ENCODE measurements at places on chromosomes 6 and 20.

DNA sequence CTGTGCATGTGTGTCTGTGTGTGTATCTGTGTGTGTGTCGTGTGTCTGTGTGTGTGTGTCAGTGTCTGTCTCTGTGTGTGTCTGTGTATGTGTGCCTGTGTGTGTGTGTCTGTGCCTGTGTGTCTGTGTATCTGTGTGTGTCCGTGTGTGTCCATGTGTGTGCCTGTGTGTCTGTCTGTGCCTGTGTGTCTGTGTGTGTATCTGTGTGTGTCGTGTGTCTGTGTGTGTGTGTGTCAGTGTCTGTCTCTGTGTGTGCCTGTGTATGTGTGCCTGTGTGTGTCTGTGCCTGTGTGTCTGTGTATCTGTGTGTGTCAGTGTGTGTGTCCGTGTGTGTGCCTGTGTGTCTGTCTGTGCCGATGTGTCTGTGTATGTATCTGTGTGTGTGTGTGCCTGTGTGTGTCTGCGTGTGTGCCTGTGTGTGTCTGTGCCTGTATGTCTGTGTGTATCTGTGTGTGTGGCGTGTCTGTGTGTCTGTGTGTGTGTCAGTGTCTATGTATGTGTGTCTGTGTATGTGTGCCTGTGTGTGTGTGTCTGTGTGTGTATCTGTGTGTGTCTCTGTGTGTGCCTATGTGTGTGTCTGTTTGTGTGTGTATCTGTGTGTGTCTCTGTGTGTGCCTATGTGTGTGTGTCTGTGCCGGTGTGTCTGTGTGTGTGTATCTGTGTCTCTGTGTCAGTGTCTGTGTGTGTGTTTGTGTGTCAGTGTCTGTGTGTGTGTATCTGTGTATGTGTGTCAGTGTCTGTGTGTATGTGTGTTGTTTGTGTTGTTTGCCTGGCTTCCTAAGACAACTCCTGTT, 11.6 kb downstream of the SNPH start:
- no peak for DNase-seq

GRCh38 chr6:12311106-12311505, 20.9 kb downstream of the EDN1 start:
- no peak for DNase-seq

DNA sequence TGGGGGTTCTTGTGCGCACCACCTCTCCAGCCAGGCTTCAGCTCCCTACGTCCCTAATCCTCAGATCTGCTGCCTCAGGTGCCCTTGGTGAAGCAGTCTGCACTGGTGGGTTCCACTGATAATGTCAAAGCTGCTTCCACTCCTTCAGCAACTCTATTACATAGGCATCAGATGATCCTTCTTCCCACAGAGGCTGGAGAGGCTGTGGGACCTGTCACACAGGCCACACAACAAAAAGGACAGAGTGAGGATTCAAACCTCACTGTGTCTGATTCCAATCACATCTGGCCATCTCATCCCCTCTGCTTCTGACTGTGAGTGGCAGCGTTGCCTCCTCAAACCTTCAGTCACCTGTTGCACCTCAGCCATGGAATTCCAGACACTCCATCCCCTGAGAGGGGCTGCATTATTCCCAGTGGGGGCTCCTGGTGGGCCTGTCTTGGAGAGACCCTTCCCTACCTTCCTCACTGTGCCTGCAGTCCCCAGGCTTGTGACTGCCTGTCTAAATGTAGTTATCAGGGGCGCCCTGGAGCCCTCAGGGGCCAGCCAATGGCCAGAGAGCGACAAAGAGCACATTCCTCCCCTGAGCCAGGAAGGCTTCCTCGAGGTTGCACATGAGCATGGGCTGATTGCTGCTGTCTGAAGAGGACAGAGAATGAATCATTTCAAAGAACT, 211.4 kb upstream of the ECI2 start:
- DNase-seq, result no peak

DNA sequence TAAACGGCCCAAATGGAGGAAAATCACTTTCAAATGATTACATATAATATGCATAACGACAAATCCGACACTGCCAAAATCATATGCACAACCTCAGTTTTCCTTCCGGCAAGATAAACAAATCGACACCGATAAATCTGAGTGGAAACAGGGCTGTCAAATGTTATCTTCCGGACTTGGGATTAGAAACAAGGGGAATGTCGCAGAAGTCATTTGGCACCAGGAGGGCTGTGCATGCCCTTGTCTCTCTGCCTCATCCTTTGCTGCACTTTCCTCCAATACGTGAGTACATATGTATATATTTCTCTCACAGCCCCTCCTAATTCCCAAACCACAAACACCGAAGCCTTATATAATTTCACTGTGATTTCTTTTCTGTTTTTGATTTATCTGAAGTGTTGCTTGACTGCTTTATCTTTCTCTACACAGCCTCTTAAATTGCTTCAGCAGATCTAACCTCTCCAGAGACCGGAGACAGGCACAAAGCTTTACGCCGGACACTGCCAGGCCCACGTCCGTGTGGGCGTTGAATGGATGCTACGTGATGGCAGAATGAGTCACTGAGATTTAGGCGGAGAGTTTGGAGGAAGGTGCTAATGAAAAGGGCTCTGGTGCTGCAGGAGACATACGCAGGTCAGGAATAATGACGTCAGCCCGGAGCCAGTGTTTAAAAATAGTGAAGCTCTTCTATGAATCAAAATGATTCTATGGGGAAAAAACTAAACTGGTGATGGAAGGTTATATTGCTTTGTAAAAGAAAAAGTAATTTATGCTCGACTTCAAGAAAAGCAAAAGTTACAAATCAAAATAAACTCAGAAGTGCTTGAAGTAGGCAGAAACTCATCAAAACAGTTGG, 21.0 kb upstream of the PRELID3B start:
- no peak for DNase-seq

DNA sequence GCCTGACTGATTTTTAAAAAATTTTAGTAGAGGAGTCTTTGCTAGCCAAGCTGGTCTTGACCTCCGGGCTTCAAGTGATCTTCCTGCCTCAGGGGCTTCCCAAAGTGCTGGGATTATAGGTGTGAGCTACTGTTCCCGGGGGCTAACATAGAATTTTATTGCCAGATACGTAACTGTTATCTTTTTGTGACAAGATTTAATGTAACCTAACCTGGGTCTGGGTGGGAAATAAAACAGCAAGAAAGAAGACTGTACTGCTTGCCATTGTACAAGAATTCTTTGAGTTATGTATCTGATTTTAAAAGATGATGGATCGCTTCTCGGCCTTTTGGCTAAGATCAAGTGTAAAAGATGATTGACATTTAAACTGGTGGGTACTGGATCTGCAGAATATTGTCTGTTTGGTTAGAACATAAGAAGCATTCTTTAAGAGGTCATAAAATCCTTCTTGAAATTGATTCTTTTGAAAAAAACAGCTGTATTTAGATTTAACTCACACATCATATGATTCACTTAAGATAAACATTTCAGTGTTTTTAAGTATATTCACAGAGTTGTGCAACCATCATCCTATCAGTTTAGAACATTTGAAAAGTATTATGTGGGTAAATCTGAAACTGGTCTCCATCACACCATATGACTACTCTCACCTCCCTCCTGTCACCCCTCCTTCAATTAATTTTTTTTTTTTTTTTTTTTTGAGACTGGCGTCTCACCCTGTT, 21.6 kb downstream of the TPX2 start:
- DNase-seq, result no peak

GRCh38 chr20:31823360-31824124, 4.4 kb downstream of the MYLK2 start:
- DNase-seq, result no peak

DNA sequence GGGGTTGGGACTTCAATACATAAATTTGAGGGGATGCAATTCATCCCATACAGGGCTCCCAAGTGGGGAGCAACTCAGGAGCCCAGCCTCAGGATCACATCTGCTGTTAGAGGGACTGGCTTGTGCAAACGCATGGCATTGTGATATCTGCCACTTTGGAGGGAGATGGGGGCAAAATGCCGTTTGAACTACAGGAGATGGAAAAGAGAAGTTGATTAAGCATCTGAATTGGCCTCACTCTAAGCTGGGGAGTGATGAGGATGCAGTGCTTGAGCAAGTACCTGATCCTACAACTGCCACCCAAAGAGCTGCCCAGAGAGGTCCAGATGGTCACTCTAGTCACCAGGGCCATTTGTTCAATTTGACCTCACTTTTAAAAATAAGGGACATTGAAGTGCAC, 2.0 kb downstream of the LY86 start:
- no peak for DNase-seq

- DNase-seq, result no peak
Measured at GRCh38 chr6:30806581-30807183, 62.3 kb upstream of the IER3 start.

DNA sequence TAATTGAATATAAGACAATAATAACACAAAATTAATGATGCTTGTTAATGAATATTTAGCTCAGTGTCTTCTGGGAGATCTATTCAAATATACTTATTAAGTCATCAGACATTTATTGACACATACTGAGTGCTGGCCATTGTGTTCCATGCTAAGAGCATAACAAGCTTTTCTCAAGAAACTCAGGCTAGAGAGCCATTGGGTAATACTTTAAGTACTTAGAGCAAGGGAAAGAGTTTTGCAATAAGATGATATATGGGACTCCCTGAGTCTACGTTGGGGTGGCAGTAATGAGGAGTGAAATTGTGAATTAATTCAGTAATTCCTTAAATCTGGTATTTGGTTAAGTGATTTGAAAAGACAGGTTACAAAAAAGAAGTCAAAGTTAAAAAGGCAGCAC, 11.1 kb downstream of the TMEM200A start:
- DNase-seq, result no peak

Measured in CD4-positive, alpha-beta T cell treated with Interleukin-4 for 4 hours (primary cell).